ENCODE measurements at places on chromosomes 13 and 19.

DNA sequence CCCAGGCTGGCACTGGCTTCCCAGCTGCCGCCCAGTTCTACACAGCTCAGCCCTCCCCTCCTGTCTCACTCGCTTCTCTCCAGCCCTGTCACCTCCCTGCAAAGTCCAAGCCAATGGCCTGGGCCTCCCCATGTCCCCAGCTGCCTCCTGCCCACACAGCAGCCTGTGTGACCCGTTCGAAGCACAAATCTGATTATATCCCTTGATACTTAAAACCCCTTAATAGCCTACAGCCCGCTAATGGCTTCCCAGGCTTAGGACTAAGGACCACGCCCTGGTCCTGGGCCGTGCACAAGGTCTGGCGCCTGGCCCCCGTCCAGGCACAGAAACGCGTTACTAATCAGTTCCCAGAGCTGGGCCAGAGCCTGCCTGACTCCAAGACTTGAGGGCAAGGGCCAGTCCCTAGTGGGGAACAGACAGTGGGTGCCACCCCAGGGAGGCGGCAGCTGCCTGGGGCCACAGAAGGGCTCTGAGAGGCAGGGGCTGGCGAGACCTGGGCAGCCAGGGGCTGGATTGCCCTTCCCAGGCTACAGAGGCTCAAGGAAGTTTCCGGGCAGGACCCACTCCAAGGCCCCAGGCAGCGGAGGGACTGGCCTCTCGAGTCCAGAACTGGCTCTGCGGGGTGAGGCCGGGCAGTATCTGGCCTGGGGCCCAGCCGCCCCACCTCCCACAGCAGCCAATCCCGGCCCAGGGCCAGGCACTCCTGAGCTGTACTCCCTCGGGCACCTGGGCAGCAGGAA is 10.4 kb downstream of the XAB2 start:
- DNase-seq, result no peak

DNA sequence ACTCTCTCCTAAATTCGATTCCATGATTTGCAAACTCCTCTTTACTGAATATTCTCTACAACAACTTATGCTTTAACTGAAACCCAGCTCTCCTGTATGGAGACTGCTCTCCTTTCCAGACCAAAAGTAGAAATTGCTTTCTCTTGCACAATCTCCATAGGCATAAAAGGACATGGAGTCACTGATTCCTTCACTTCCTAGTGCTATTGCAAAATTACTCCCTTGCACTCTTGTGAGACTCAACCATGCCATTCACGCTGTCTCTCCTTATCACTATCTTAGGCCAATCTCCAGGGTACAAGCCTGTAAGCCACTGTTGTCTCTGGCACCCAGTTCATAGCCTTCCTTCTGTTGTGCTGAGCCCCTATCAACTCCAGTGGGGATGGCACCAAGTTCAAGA is 30.6 kb downstream of the SERPINE3 start:
- DNase-seq, result no peak

- no peak for DNase-seq
Measured at GRCh38 chr19:3639479-3639878, 12.9 kb upstream of the CACTIN start.

- DNase-seq, result no peak
Measured at GRCh38 chr13:108463340-108463739, 166.1 kb upstream of the MYO16 start.

DNA sequence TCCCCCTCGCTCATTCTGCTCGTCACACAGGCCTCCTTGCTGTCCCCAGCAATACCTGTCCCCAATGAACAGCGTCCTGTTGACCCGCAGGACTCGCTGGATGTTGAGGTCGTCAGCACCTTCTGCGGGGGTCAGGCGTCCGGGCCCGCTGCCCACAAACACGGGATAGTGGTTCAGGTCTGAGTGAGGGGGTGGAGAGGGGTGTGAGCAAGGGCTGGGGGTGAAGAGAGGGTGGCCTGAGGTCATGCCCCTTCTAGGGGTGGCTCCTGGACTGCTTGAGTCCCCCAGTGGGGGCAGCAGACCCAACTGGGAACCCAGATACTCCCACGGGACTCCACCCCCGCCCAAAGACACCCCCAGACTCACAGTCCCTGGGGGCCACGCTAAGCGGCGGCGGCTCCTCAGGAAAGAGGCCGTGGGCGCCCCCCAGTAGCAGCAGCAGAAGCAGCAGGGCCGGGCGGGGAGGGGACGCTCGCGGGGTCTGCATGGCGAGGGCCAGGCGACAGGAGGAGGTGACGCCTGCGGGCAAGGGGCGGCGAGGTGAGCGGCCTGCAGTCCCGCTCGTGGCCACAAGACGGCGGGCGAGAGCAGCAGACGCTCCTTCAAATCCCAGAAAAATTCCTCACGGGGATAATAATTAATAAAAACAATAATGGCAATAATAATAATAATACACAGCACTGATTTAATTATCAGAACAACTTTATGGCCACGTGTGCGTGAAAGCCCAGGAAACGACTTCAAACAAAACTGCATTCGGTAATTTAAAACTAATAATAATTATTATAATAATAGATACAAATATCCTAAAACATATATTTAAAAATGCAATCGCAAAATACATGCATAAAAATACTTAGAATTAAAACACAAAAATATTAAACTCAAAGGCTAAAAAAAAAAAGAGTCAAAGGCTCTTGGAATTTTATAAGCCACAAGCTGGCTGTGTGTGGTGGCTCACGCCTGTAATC is 1.2 kb downstream of the SEMA6B start:
- no peak for DNase-seq

GRCh38 chr13:98853771-98854221 is 101.3 kb upstream of the SLC15A1 start:
- DNase-seq, result no peak

- no peak for DNase-seq
Measured at GRCh38 chr13:42011601-42012350, 36.7 kb upstream of the DGKH start.

DNA sequence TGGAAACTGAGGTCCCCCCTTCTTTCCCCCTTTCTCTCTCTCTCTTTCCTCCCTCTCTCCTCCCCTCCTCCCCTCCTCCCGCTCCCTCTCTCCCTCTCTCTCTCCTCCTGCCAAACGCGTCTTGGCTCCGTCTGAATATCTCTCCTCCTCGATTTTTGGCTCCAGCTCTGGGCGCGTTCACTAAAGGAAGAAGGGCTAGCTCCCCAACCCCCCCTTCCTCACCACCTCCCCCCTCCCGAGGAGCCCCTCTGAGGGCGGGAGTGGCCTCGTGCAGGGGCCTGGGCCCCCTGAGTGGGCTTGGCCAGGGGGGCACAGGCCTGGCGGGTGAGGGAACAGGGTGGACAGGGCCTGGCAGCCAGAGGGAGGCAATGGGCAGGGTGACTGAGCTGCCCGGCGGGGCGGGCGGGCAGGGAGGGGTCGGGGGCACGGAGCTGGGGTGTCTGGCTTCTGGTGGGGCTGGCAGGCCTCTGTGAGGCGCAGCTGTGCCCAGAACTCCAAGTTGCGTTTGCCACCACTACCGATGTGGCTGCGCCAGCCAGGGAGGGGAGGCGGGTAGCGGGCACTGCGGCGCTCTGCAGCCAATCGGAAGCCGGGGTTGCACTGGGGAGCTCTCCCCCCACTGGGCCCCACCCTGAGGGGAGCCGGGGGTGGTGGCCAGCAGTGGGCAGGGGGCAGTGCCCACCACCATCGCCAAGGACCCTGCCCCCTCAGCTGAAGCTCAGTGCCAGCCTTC is 7.1 kb downstream of the NFIX start:
- no peak for DNase-seq

DNA sequence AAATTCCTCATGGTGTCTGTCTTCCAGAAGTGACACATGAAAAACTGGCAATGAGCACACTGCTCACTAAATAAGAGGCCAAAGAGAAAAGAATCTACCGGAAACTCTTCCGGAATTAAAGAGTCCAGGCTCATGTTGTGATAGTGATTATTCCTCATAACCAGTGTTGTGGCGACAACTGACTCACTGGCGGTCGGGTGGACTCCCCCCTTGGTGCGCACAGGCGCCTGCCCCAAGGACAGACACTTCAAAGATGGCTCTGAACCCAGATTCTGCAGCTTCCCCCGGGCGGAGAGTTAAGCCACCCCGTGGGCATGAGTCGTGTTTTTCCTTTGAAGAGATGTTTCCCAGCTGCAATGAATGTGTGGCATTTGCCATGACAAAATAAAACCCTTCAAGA is 10.3 kb downstream of the IL17D start:
- DNase-seq, result no peak

DNA sequence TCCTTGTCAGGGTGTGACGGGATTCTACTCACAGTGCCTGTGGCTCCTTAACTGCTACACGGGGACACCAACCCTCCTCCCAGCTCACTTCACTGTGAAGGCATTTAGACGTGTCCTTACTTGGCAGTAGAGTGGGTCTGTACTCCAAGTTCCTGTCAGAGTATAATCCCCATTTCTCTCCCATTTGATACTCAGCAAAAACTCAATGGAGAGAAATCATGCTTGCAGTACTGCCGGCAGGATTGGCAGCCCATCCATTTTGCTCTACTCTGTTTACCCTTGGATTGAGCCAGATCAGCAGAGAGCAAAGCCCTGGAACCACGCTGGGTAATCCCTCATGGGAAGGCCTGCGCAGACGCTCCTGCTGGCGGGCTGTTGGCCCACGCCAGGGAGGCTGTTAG is 28.9 kb downstream of the ARL11 start:
- no peak for DNase-seq

DNA sequence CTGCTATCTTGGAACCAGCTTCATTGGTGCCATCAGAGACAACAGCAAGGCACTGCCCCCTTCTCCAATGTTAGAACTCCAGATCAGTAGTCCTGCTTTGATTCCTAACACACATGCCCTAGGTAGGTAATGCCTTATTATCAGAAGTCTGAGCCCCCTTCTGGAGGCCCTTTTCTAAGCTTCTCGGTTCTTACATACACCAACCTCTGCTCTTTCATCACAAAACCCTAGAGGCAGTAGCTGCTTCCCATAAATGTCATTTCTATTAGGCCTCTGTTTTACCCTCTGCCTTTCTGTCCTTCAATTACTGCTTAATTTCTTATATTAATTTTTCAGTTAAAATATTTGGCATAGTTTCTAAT is 65.3 kb upstream of the KLHL1 start:
- DNase-seq, result no peak

- no peak for DNase-seq
Measured at GRCh38 chr13:110643324-110643723, 28.0 kb downstream of the NAXD start.

GRCh38 chr13:113064534-113065405 is 40.8 kb upstream of the F7 start:
- DNase-seq, result no peak

- DNase-seq, result no peak
Measured at GRCh38 chr19:37999309-38000213, 92.6 kb downstream of the SIPA1L3 start.

GRCh38 chr19:5125376-5125775 is 156.5 kb downstream of the KDM4B start:
- DNase-seq, result no peak

DNA sequence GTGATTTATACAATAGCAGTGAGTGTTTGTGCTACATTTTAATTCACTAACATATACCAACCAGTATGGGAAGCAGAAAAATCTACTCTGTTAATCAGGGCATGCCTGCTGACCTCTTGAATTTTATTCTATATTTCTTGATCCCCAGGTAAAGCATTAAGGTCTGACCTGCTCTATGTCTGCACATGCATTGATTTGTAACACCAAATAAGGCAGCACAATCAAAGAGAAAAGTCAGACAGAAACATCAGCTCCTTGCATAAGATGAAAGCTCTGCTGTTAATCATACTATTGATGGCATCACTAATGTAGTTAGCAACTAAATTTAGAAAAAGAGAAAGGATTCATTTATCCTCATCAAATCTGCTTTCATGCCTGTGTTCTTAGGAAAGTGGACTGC is 2744.8 kb upstream of the PCDH20 start:
- DNase-seq, result no peak

DNA sequence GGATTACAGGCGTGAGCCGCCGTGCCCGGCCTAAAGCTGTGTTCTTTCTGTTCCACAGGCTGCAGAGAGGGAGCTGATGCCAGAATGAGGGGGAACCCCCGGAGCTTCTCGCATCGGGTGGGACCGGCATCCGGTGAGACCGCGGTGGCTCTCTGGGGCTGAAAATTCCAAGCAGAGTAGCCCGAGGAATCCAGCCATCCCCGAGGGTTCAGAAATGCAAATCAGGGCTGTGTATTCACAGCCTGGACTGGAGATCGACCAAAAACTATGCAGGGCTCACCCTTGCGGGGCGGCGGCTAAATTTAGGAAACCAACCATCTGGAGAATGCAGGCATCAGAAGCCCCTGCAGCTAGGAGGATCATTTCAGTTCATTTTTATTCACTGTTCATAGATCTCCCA is 99.2 kb downstream of the GNG7 start:
- DNase-seq, result no peak

DNA sequence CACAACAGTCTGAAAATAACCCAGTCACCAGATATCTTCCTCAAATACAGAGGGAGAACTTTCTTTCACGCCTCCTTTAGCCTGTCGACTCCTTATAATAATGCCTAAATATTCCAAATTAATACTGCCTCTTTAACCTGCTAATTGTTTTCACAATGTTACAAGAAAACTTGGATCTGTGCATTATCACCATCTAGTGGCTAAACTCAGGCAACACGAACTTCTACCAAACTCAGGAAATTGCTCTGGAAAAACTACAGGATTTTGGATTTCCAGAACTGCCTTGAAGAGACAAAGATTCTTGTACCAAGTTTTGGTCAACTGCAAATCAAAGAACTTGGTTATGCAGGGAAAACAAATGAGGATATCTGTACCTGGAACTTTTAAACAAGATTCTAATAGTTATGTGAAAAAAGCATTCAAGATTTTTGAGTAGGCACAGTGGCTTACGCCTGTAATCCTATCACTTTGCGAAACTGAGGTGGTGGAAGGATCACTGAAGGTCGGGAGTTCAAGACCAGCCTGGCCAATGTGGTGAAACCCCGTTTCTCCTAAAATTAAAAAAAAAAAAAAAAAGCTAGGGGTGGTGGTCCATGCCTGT is 10.8 kb downstream of the CLN5 start:
- DNase-seq, result no peak

GRCh38 chr13:83780227-83780626 is 102.0 kb downstream of the SLITRK1 start:
- DNase-seq, result no peak

DNA sequence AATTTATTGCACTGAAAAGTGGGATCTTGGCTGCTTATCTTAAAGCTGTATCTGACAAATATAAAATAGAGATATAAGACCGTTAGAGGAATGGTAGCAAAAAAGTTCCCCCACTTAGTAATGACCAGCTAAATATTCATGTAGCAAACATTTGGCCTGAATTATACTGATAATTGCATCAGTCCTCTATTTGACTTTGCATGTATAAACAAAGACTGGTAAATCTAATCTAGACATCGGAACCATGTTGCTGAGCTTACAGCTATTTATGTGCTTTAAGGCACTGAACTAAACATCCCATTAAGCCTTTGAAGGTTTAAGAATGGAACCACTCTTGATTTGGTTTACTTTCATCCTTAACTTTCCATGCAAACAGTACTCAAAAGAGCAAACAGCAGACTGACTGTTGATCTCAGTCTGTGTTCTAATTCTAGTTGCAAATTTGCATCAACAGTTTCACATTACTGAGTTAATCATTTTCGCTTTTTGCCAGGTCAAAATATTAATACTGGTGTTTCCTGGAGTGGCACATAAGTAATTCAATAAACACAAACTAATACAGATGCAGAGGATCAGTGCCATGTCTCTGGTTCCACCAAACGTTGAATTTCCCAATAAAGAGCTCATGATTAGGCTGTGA is 203.5 kb upstream of the HTR2A start:
- DNase-seq, result no peak

- DNase-seq, result no peak
Measured at GRCh38 chr19:14361824-14362223, 19.4 kb upstream of the ADGRE5 start.

GRCh38 chr13:114077933-114078325 is 54.5 kb downstream of the RASA3 start:
- no peak for DNase-seq
